ENCODE measurements at places on chromosomes 16 and 17.

GRCh38 chr16:4089251-4089810 is 26.9 kb downstream of the ADCY9 start:
- no peak for DNase-seq

DNA sequence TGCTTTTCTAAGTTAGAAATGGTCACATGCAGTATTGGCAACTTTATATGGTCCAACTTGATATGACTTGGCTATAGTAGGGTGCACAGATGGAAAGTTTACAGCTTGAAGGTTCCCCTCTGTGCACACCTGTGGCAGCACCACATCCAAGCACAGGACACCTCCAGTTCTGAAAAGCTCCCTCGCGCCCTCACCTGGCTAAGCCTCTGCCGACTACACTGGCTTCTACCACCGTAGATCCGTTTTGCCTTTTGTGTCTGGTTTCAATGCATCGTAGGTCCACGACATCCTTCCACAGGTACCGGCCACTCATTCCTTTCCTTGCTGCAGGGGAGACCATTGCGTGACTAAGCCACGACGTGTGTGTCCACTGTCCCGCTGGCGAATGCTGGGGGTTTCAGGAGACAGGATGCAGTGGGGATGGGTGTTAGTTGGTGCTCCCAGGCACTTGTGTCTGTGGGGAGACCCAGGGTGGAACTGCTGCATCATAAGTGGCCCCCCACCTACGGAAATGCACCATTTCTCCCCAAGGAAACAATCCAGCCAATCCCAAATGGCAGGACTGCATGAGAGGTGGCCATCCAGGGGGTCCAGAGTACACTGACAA is 4.9 kb upstream of the RASD1 start:
- DNase-seq: no peak

DNA sequence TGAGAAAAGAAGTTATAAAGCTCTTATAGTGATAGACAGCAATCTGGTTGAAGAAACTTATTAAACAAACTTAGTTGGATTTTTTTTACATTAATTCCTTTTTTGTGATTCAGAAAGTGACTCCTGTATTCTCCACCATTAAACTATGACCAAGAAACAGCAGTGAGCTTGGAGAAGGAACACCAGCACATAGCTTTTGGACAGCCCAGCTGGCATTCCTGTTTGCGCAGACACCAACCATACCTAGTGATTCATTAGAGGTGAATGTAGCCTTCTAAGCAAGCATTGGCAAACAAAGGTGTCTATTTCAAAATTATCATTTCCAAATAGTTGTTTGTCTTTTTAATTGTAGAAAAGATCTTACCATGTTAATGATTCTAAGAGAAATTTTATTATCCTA is 94.4 kb downstream of the STXBP4 start:
- no peak for DNase-seq

- no peak for DNase-seq
These were observed 36.7 kb downstream of the CCDC182 start for GRCh38 chr17:57708410-57708809.

- no peak for DNase-seq
These were observed 754.6 kb upstream of the EEF2KMT start for GRCh38 chr16:5852151-5852550.

- no peak for DNase-seq
These were observed 76.4 kb downstream of the GPR139 start for GRCh38 chr16:19997264-19997663.

DNA sequence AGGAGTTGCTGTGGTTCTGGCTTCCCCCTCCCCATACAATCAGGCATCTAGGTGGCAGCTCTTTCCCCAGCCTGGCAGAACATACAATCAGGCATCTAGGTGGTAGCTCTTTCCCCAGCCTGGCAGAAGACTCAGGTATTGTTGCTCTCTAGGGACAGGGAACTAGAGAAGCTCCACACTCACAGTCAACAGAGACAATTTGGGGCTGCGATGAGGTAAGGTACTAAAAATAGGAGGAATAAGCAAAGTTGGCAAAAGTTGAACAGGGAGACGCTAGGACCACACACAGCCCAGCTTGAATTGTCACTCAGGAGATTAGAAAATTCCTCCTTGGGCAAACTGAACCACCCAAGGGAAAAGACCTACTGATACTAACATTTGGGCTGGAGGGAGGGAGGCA is 315.5 kb upstream of the CDH5 start:
- no peak for DNase-seq

GRCh38 chr17:75571885-75572215 is 15.8 kb upstream of the MYO15B start:
- no peak for DNase-seq

DNA sequence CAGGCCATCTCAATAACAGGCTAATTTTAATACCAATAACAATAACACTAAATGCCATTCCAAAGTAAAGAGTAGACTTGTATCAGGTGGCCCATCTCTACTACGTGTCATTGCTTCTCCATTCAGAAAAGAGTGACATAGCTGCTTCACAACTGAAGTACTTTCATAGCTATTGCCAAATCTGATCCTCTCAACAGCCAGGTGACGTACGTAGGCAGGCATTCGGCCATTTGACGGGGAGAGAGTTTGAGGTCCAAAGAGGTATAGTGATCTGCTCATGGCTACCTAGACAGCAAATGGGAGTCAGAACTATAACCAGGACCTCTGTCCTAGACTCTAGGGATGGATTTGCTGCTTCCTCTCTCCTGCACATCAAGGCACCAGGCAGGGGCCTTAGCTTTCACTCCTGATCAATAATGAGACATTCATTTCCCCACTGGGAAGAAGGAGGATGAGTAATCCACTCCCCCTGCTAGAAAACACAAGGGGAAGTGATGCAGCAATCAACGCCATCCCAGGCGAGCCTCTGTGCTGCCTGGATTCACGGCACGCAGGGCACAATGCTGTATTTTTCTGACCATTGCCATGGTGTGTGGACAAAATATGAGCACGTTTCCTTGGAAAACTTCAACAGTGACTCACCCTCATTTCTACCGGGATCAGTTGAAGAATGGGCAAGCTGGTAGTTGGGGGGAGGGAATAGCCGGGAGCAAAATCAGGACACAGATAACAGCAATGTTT is 80.9 kb downstream of the SPACA3 start:
- DNase-seq: no peak

- no peak for DNase-seq
These were observed 821 bp downstream of the SOCS7 start for GRCh38 chr17:38352245-38353085.

DNA sequence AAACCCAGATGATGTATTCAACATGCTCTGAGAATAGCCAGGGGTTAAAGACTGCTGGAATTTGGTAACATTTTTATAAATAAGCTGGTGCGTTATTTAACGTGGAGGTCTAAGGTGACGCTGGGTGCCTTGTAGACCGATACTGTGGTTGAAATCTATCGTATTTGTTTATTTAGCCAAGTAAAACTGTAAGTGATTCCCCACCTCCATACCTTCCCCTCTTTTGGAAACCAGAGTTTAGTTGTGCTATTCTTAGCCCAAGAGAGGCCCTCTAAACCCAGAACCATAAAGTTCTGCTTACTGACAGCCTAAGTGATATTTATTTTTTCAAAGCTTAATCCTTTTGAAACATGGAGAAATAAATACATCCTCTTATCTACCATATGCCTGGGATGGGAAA is 744.5 kb downstream of the WWOX start:
- no peak for DNase-seq

GRCh38 chr16:27314161-27314723 is 468 bp downstream of the IL4R start:
- DNase-seq: no peak

DNA sequence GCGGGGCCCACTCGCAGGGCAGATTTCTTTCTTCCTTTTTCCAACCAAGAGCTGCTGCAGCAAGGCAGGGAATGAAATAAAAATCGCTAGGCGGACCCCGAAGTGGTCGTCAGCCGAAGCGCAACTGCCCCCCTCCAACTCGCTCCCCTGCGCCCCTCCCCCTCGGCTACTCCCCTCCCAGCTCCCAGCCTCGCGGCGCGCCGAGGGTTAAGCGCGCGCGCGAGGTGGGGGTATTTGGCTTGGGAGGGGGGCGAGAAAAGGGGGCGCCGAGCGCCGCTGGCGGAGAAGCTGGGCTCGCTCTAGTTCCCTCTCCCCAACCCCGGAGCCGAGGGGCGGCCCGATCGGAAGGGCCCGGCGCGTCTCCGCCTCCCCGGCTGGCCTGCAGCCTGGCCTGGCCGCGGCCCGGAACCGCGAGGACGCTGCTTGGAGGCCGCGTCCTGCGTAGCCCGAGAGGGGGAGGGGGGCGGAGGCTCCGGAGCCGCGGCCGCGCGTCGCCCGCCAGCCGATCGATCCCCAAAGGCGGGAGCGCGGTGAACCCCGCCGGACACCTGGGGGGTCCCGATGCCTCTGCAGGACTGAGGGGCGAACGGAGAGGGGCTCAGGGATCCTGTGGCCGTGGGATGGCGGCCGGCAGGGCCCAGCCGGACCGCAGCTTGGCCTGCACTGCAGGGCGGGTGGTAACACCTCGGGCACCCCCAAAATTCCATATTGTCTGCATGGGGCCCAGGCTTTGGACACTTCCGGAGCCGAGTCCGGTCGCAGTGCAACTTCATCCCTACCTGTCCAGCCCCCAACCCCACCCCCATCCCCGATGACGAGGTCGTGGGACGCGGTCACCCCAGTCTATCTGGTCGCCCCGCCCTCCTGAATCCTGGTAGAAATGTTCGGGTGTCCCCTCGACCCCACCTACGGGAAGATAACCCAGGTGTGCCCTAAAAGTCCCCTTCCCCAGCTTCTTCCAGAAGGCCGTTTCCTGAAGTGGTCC is 4.9 kb upstream of the CBX4 start:
- no peak for DNase-seq

- no peak for DNase-seq
These were observed 250.5 kb downstream of the CPPED1 start for GRCh38 chr16:12553191-12553590.

- DNase-seq: no peak
These were observed 289.7 kb upstream of the ZFHX3 start for GRCh38 chr16:73337373-73338296.

- no peak for DNase-seq
These were observed 38.4 kb downstream of the ADCY7 start for GRCh38 chr16:50304467-50305440.

GRCh38 chr17:181245-182049 is at the start of gene DOC2B:
Gene DOC2B (minus strand): TSS chr17:181650. CDS start chr17:181479, 171 bp downstream.
- DNase-seq: no peak

- no peak for DNase-seq
These were observed 209.3 kb downstream of the HS3ST3B1 start for GRCh38 chr17:14510136-14510535.

- no peak for DNase-seq
These were observed 3.7 kb upstream of the ATP1B2 start for GRCh38 chr17:7647018-7647417.

- DNase-seq: no peak
These were observed 148.8 kb downstream of the FOXL1 start for GRCh38 chr16:86727131-86727530.

DNA sequence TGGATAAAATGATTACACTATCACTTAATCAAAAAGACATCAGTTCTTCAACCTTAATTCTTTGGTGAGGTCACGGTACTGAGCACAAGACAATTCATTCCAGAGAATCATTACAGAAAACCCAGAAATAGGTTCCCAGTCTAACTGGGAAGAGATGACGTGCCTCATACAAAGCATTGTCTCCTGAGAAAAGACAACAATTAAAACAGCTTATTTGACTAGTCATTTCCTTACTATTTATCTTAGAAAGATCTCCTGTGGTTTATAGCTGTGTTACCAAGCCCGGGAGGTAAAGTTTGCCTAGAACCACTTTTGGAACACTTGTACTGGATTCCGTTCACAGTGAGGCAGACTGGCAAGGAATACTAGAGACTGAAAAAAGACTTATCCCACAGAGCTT is 5.1 kb downstream of the PHF12 start:
- DNase-seq: no peak

- DNase-seq: peak; percentile 62
These were observed 154.0 kb upstream of the HSBP1 start for GRCh38 chr16:83653785-83654184.

GRCh38 chr16:68935008-68935407 is 91.7 kb downstream of the TANGO6 start:
- DNase-seq: no peak
